T-helper 1 cell treated with Interleukin-12 subunit alpha and Interleukin-12 subunit beta and Interleukin-4 antibody, amounts not matched to agents 30 ng/mL and 1 ng/mL, for 36 hours (primary cell): ENCODE measurements at places on chromosomes 4 and X. TPM values are rescaled to one million over a fixed set of nuclear protein-coding genes. Genes with fewer than 3 reads are reported as not detected.

MGAT4D gene
- total RNA-seq, result not detected in 2 replicates

SRPX2 gene
- total RNA-seq, result not detected in 2 replicates

TCP11X2 gene
- not detected in 2 replicates for total RNA-seq

ARHGAP6 gene
- not detected in 2 replicates for total RNA-seq

CASK gene
- total RNA-seq, result 36.5 and 38.2 TPM in 2 replicates

BMPR1B gene
- not detected in 2 replicates for total RNA-seq

ENPEP gene
- 1.1 and 1.7 TPM in 2 replicates for total RNA-seq

GLUD2 gene
- 0.12 and 0.29 TPM in 2 replicates for total RNA-seq

IL15 gene
- 3.8 and 4.0 TPM in 2 replicates for total RNA-seq

PFKFB1 gene
- total RNA-seq, result 0.15 and 0.56 TPM in 2 replicates

ZNF81 gene
- 9.5 and 10.4 TPM in 2 replicates for total RNA-seq

GRK4 gene
- total RNA-seq, result 3.7 and 4.0 TPM in 2 replicates

ERVMER34-1 gene
- not detected in 2 replicates for total RNA-seq

TEC gene
- total RNA-seq, result 0.91 and 1.1 TPM in 2 replicates

HDAC6 gene
- 83.1 and 87.3 TPM in 2 replicates for total RNA-seq

FGB gene
- total RNA-seq, result not detected in 2 replicates

PDZD4 gene
- total RNA-seq, result 0.39 and 0.66 TPM in 2 replicates

PABPC5 gene
- total RNA-seq, result not detected in 2 replicates

YIPF7 gene
- not detected in 2 replicates for total RNA-seq

UGT2B17 gene
- total RNA-seq, result not detected in 2 replicates
